ENCODE measurements at places on chromosomes 3 and 15.

DNA sequence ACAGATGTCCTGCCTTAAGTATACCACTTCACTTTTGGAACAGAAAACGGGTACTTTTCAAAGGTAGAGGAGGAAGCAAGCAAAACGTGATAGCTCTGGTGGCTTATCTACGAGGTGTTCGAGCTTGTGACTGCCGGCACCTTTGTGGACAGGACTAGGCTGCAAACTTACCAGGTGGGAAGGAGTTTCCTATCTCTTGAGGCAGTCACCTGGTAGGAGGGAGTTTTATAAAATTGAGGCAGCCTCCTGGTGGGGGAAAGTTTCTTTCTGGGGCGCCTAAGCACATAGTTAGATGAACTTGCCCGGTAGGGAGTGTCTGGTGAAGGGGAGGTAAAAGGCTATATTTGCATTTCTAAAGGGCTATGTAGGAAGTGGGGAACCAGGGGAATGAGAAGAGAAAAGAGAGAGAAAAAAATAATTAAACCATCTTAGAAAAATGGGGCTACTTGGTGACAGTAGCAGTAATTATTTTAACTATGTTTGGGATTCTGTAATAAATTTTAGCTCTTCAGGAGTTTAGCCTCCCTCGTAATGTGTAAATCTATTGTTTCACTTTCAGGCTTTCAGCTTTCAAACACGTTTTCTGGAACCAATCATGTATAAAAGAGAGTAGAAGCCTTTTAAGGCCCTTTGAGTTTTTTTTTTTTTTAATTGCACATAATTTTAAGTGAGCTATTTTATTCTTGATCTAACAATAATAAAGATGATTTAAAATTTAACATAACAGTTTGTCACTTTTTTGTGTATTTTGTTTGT is 131.0 kb downstream of the IL5RA start:
- DNase-seq, result no peak

DNA sequence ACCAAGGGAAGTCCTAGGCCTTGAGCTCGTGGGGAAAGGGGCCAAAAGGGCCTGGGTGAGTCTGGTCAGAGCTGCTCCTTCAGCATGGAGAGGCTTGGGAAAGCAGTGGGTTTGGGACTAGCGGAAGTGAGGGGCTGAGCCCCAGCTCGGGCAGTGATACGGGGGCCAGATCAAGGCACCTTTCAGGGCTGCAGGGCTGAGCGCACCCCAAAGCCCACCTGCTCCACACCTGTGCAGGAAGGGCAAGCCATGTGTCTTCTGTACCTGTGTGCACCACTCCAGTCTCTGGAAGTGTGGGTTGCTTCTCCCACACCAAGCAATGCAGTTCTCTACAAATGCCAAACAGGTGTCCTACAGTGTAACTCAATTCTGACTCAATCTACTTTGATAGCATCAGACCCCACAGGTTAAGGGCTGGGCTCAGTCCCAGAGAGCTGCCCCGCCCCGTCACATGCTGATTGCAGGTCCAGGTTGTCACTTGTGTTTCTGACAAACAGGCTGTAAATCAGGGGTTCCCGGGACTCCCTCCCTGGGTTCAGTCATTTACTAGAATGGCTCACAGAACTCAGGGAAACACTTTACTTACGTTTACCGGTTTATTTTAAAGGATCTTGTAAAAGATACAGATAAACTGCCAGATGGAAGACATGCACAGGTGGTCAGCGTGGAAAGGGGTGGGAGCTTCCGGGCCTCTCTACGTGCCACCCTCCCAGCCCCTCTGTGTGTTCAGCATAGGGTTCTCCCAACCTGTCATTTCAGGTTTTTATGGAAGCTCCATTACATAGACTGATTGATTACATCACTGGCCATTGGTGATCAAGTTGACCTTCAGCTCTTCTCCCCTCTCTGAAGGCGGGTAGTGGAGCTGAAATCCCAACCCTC is 28.8 kb upstream of the KLF13 start:
- no peak for DNase-seq

DNA sequence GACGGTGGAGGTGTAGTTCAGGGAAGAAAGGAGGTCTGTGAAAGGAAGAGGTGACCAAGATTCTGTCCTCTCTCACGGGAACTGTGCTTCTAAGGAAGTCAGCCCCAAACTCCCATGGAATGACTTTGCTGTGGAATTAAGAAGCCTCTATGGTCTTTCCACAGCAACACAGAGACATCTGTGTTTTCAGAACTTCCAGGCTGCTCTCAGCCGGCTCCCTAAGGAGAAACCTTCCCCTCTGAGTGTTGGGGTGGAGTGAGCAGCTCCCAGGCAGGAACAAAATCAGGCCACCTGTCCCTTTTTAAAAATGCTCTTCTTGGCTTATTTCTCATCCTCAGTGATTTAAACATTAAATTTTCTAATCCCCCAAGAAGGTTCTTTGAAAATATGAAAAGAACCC is 53.3 kb upstream of the SNRK start:
- DNase-seq, result no peak

DNA sequence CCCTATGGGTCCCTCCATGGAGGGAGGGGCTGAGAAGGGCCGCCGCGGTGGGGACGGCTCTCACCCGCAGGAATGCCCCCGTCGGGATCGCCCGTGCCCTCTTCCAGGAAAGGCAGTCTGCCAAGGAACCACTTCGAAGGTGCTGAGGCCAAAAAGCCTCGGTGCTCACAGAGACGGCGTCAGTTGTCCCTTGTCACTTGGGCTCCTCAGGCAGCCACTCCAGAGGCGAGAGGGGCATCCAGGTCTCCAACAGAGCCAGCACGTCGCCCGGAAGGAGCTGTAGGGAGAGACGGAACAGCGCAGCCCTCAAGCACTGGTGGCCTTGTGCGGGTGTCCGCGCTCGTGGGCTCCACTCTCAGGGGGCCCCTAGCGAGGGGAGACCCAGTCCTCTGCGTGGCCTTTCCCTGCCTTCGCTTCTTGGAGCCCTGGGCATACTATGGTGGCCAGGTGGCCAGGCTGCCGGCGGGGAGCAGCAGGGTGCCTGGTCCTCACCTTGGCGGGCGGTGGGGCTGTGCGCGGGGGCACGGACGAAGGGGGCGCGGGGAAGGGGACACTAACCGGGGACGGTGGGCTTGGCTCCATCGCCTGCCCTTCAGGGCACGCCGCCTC is 994 bp downstream of the MESP1 start:
- no peak for DNase-seq

DNA sequence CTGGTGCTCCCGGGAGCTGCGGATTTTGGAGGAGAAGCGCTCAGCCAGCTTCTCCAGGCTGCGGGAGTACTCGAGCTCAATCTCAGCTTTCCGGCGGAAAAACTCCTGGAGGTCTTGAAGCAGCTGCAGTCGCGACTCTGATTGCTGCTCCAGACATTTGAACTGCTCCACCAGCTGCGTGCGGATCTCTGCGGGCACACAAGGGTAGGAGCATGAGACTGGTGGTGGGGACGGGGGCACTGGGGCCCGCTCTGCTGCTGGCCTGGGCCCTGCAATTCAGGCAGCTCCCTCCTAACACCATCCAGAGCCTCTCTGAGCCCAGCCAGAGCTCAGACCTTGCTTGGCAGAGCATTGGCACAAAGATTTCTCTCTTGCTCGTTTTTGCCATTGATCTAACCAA is 124.7 kb downstream of the SRGAP3 start:
- DNase-seq, result no peak

DNA sequence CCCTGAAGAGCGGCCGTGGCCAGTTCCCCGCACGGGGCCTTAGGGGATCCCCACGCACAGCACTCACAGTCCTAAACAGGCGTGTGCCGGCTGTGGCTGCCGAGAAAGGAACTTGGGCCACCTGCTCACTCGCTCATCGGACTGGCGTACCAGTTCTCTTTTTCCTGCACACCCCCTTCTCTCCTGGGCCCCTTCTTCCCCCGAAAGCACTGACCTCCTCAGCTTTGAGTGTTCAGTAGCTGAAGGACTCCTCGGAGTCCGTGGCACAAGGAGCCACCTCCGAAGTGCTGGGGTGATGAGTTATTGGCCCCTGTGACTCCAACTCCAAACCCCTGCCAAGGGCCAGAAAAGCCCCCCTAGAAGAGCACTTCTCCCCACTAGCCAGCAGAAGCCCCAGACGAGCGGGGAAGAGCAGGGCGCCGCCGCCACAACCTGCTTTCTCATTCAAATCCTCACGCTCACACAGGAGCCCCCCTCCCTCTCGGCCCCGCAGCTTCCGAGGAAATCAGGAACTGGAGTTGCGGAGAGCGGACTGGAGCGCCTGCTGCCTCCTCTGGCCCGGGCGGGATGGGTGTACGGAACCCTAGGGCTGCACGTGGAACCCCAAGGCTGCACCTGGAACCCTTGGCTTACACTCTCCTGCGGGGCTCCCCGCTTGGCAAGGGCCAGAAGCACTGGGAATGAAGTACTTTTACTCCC is at the start of gene PLCH1:
PLCH1 (minus strand) TSS at position 446 of the 699 bp plus-strand sequence. CDS start 40,847 bp downstream, outside the sequence.
- no peak for DNase-seq

GRCh38 chr3:30502742-30503073 is 103.7 kb upstream of the TGFBR2 start:
- no peak for DNase-seq

DNA sequence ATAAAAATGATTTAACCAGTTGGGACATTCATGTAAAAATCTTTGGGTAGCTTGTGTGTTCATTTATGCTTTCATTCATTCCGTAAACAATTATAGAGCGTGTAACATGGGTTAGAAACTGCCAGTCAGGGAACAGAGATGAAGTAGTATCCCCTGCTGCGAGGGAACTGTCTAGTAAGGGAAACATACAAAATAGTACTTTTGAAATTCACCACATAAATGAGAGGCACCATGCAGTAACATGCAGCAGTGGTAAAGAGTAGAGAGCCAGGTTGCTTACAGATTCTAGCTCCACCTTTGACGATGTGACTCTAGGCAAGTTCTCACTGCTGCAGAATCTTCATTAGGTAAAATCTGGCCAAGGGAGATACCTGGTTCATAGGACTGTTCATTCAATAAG is 938 bp downstream of the DZIP3 start:
- DNase-seq, result no peak

DNA sequence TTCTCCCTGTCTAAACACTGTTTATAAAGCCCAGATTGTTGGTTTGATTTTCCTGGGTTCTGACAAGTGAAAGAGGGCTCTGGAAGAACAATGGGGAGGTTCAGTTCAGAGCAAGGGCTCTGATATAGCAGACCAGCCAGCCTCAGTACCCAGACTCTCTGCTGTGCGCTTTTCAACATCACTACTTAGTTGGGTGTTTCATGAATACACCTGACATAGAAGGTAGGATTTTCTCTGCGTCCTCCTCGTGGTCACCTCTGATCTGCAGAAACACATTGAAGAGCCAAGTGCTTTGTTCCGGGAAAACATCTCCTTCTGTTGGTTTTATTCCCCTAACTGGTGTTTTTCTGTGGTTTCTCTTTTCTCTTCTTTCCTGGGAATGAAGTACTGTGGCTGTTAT is 99.5 kb downstream of the EPHB1 start:
- no peak for DNase-seq

DNA sequence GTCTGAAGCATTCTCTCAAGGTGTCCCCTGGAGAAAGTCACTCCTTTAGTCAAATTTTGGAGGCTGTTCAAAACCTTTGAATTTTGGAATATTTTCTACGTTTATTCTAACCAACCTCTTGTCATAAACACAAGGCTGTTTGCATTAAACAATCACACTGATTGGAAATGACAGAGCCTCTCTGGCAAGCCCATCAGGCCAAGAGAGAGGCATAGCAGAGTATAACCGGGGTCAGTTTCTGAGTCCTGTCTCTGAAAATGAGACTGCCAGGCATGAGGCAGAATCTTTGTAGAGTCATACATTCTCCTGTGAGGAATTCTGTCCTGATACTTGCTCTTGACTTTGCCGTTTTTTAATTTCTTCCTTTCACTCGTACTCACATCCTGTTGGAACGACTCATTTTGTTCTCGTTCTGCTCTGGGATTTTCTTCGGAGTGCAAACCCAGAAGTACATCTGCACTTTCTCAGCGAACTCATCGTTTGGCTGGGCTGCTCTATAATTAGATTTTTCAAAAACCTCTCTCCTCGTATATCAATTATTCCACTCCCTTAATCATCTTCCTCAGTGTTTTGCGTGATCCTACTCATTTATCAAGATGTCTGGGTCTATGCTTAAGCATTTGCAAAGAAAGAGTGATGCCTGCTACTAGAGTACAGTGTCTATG is 114.2 kb downstream of the AGBL1 start:
- no peak for DNase-seq

DNA sequence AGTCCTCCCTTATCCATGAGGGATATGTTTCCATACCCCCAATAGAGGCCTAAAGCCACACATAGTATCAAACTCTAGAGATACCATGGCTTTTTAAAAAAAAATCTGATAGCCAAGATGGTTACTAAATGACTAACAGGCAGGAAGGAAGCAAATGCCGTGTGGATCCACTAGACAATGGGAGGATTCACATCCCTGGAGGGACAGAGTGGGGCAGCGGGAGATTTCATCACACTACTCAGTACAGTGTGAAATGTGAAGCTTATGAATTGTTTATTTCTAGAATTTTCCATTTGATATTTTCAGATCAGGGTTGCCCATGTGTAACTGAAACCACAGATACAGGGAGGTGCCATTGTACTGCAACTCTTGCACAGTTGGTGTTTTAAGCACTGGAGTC is 826.6 kb downstream of the SQOR start:
- DNase-seq, result no peak

DNA sequence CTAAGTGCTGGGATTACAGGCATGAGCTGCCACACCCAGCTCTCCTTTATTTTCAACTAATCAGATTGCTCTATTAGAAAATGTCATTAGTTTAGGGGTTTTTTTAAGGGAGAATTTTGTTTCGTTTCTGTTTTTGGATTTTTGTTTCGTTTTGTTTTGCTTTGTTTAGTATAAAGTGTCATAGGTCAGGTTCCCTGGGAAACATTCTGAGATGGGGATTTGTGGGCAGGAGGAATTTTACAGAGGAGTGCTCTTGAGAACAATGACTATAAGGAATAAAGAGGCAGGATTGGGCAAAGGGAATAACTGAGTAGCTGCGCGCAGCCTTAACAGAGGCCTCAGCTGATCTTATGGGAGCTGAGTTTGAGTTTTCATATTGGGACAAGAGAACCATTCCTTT is 86.8 kb upstream of the NR2F2 start:
- DNase-seq, result no peak

DNA sequence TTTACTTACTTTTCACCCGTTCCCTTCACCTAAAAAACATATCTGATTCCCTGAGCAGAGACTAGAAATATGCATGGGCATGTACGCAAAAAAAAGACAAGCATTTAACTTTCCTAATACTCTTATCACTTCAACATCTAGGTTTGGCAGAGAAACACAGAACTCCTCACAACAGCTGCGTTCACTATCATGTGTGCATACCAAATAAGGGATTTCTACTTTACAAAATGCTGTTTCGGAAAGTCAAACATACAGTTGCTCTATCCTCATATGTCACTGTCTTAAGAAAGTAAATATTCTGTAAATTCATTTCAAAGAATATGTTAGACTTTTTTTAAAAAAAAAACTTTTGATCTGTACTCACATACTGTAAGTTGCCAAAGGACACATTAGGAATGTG is 65.1 kb upstream of the CBLB start:
- no peak for DNase-seq

DNA sequence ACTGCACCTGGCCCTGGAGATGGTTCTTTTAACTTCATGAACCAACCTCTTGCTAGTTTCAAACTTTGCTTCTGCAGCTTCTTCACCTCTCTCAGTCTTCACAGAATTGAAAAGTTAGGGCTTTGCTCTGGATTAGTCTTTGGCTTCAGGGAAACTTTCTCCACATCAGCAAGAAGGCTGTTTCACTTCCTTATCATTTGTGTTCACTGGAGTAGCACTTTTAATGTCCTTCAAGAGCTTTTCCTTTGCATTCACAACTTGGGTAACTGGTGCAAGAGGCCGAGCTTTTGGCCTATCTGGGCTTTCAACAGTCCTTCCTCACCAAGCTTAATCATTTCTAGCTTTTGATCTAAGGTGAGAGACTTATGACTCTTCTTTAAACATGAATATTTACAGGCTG is 15.7 kb upstream of the TM2D3 start:
- DNase-seq, result no peak

Data from esophagus squamous epithelium (tissue), 5 donors.